ENCODE measurements at places on chromosomes 13 and 19. TPM values are rescaled to one million over a fixed set of nuclear protein-coding genes. Genes with fewer than 3 reads are reported as not detected.

- DNase-seq: no peak
These were observed 34.2 kb downstream of the GPR42 start for GRCh38 chr19:35404879-35405622.

GRCh38 chr13:20349564-20350381 lies 117.7 kb upstream of the GJB6 start:
- no peak for DNase-seq

ZNF560 gene
- not detected for total RNA-seq

DNA sequence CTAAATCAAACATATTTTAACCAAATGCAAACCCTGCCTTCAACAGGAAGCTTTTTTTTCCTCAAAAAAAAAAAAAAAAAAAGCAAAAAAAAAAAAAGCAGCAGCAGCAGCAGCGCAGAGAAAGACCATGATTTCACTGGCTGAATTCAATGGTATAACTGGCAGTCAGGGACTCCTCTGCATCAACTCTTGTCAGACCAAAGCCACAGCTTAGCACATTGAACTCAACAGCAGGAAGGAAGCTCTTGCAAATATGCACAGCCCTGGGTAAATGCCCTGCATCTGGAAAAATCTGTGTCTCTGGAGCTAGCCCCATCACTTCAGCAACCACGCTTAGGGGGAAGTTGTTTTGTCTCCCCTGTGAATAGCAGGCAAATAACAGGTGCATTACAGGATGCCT lies 17.6 kb upstream of the DHRS12 start:
- peak; percentile 29 for DNase-seq

DNA sequence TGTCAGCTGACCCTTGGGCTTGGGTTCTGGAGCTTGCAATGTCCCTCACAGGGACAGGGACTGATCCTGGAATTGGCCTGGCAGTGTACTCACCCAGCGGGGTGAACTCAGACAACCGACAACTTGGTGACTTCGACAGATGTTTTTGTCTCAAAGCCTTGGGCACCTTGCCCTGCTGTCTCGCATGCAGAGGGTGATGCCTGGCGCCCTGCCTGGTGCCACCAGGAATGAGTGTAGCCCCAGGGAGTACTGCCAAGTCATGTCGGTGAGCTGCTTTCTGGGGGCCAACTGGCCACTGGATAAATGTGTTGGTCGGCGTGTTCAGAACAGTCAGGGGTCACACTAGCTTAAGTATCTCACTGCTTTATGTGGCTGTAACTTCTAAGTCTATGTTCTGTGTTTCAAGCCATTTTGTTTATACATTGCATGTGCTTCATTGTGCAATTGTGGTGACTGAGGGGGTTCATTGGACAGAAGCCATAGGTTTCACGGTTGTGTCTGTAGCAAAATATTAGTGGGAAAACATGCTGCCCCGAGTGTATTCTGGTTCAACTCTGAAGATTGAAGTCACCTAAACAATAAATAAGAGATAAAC lies 96.3 kb upstream of the TNFSF11 start:
- no peak for DNase-seq

DNA sequence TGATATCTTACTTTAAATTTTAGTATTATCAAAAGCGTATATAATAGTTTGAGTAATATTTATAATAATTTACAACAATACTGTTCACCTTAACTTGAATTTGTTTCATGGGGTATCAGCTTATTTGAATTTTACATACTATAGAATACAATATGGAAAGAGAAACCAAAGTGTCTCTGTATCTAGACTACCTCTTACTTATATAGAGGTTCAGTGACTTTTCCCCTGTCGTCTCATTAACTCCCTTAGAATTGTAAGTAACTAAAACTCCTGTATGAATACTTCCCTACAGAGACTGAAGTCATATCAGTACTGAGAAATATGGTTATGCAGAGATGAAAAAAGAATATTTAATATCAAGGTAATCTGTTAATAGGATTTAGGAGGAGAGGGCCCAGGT lies 26.8 kb downstream of the COG6 start:
- no peak for DNase-seq

CYP4F8 gene
- not detected for total RNA-seq

PGLYRP2 gene
- not detected for total RNA-seq

GRCh38 chr19:46392252-46392801 lies 21.0 kb downstream of the CCDC8 start:
- DNase-seq: peak; percentile 62

DNA sequence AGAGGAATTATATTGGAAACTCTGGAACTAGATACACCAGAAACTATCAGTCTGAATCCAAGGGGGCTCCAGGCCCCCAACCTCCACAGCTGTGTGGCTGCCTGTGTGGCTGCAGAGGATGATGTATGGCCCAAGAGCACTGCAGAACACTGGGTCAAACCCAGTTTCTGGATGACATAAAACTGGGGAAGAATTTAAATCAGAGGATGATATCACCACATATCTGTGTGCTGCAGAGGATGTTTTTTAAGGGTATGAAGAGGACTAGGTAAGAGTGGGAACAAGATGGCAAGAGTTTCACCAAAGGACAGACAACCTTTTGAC lies 226.4 kb downstream of the SUCLA2 start:
- DNase-seq: no peak

- peak; percentile 62 for DNase-seq
These were observed 5.4 kb upstream of the TRIM28 start for GRCh38 chr19:58538257-58539168.

DNA sequence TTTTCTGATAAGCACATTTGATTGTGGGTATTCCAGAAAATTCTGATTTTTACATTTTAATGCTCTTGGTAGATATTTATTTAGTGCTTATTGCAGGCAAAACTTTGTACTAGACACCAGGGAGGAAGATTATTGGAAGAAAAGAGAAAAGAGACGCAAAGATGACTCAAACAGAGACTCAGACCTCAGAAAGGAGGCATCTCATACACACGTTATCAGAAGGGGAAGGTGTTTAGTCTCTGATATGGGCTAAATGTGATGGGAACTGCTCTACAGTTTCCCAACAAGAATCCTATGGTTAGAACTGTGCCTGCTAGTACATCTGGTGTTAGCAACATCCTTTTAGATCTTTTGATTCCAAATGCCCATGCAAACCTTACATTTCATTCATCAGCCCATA lies 245.6 kb downstream of the KLF5 start:
- DNase-seq: no peak

- DNase-seq: no peak
These were observed 132.0 kb downstream of the FOXO1 start for GRCh38 chr13:40534456-40534855.

DNA sequence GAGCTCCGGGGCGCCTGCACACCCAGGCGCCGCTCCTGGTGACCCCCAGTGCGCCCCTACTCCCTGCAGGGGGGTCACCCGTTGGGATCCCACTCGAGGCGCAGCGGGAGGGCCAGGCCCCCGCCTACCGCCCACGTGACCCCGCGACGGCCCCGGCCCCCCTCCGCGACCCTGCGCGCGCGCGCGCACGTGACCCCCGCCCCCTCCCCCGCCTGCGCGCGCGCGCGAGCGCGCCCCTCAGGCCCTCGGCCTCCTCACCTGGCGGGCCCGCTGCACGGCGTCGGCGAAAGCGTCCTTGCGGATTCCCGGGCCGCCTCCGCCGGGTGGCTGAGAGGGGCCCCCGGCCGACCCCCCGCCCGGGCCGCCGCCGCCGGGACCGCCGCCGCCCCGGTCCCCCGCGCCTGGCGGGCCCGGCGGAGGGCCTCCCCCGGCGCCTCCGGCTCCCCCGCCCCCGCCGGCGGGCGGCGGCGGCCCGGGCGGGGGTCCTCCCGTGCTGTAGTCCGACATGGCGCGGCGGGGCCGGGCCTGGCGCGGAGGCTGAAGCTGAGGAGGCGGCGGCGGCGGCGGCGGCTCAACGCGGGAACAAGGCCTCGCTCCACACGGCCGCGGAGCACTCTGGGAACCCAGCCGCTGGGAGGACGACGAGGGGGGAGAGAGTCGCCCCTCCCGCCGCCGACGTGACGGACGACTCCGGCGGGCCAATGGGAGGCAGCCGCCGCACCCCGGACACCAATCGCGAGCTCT lies at the start of gene KHSRP:
Gene KHSRP (minus strand): TSS at position 617 of the 744 bp plus-strand sequence. CDS start 110 bp downstream, at position 507.
- peak; percentile 63 for DNase-seq

DNA sequence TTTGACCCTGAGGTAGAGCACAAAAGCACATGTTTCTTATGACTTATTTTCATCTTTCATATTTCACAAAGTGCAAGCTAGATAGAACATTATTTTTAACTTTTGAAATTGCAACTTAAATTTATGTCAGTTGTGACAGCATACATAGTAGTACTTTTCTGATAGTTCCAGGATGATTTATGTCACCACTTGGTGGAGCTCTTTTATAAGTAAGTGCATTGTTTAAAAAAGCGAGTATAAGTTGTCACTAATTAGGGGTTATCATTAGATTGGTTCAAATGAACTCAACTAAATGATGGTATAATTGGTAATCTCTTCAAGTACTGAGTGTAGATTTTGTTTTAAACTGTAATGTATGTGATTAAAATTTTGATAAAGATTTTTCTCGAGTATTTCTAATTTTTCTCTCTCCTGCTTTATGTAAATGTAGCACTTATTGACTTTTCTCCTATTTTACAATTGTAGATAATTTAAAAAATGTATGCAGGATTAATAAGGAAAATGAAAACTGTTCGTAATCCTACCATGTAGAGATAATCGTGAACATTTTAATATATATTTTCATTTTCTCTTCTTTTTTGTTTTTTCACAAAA lies 31.1 kb downstream of the RB1 start:
- DNase-seq: no peak

- DNase-seq: no peak
These were observed 88.8 kb upstream of the MCF2L start for GRCh38 chr13:112880221-112880641.

GRCh38 chr19:45457776-45458175 lies 10.0 kb upstream of the FOSB start:
- no peak for DNase-seq

DNA sequence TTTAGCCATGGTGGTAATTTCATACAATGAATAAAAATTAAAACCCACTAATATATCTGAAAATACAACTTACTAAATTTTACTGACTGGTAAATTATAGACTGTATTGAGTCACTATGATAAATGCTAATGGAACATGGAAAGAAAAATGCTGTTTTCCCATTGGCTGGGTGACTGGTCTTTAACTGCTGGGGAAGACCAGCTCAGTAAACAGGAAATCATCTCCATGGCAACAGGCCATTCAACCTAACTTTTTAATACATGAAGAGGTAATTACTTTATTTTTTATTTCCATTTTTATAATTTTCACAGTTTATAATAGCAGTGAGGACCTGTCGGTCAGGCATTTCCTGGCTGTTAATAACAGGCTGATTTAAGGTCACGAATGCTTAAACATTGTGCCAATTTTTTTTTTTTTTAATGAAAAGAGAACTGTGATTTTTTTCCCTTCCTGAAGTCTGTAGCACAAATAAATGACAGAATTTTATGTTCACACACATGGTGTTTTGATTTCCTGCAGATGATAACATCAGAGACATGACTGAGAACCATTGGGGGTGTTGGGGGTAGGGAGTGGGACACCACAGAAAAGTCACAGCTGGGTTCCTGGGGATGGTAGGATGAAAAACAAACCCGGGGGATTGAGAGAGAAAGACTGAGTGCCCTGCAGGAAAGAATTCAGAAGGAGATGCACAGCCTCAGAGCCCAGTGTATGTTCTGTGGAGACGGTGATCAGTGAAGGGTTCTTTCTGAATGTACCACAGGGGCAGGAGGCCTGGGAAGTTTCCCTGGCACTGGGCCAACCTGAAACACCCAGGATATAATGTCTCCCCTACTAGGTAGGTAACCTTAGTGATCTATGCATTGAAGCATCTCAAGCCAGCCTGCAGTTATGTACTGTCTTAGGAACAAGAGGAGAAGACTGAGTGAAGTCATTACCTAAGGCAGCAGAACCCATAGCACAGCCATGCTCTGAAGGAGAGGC lies 297.1 kb downstream of the COG6 start:
- no peak for DNase-seq

DNA sequence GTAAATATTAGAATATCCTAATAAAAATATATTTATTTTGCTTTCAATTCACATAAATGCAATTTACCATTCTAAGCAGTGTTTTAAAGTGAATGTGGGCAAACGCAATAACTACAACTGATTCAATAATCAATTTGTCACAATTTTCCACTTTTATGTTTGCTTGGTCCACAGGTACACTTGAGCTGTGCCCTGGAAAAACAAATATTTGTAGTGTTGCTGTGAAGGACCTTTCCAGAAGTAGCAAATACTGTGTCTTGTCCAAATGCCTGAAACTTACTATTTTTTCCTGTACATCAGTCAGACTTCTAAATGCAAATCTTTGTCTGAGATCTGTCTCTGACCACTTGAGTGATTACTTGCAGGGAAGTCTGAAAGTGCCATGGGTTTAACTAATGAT lies 845.8 kb upstream of the SLITRK5 start:
- no peak for DNase-seq

S1PR2 gene
- total RNA-seq: 13.0 TPM

GRCh38 chr19:1434577-1435060 lies 3.6 kb upstream of the RPS15 start:
- DNase-seq: no peak

DNA sequence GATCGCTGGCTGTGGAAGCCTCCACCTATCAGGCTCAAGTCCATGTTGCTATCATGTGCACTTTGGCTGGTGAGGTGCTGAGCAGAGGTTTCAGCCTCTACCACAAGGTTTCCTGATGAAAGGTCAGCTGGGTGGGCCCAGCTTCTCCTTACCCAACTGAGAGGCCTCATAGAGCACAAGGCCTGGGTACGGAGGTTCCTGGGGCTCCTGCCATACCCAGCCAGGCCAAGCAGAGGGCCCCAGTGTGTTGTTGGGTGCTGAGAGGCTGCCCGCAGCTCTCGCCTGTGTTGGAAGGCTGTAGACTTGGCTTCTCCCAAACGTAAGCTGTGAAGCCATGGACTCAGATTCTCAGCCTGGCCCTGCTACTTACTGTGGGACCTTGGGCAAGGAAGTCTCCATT lies 28.2 kb downstream of the ACTN4 start:
- DNase-seq: no peak

SLC46A3 gene
- 14.1 TPM for total RNA-seq

DNA sequence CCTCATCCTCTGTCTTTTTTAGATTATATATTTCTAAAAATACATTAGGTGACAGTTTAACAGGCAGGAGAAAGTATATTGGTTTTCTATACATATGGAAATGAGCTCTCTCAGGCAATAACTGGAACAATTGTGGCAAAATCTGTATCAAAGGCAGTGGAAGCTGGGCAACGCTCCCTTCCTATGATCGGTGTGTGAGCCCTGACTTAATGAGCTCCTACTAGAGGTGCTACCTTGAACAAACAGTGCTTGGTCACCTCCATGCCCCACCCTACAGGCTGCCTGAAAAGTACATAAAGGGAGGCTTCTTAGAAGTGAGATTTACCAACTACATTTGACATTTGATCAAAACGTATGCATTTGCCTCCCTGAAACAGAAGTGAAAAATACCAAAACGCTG lies 185.3 kb downstream of the EFNB2 start:
- no peak for DNase-seq

All from sigmoid colon (tissue), 7 donors.